Hematopoietic multipotent progenitor cell treated with erythropoietin and hydrocortisone succinate and interleukin-3 and kit ligand, for 8 days (in vitro differentiated cells): ENCODE measurements at places on chromosomes 4 and X.

- DNase-seq, result no peak
Measured at GRCh38 chr4:144711700-144712456, 65.9 kb downstream of the HHIP start.

DNA sequence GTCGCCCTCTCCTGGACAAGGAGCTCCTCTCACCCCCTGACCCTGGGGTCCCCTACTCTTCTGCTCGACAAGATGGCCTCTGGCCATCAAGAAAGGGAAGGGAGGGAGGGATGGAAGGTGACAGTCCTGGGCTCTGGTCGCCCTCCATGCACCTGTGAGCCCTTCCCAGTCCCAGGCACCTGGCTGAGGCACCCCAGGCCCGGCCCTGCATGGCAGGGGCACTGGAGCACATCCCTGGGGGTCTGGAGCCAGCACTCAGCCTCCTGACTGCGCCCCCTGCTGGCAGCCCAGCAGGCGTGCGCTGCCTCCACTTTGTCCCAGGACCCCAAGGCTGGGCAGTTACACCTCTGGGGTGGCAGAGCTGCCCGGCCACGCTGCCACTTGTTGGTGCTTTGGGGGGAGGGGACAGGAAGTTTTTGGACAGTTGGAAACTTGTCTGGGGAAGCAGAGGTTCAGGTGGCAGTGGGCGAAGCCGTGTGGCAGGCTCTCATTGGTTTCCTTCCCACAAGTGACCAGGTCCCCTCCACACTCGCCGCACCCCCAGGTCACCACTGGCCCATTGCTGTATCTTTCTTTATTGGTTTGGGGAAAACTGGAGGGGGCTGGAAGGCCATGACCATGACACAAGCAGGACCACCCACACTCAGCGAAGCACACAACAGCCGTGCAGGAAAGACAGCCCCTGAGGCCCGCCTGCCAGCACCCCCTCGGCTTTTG lies 4.3 kb downstream of the PNCK start:
- peak; percentile 26 for DNase-seq

- no peak for DNase-seq
Measured at GRCh38 chr4:188534917-188535316, 395.7 kb downstream of the TRIML1 start.

DNA sequence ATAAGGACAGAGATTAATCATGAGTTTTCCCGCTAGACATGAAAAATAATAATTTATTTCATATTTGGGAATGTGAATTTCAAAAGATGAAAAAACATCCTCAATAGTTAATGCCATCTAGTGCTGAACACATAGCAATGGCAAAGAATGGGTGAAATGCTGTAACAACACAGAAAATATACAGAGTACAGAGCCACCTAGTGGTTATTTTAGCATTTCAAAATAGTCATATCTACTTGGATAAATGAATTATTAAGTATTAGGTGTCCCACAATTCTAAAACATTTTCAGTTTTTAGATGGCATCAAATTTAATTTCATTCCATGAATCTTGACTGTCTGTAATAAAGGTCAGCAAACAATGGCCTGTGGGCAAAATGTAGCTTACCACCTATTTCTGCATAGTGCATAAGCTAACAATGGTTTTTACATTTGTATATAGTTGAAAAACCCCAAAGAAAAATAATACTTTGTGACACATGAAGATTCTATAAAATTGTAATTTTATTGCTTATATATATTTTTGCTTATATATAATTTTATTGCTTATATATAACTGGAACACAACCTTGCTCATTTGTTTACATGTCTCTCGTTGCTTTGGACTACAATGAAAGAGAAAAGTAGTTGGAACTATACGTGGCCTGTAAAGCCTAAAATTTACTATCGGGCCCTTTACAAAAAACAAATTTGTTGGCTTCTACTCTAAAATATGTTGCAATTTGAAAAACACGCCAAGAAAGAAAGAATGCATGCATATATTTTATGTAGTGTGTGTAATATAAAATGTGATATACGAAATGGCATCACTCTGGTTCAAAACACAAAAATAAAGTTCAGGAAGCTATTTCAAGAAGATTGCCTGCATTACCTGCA lies 99.1 kb upstream of the FAM47C start:
- peak; percentile 46 for DNase-seq

GRCh38 chrX:99398545-99398944 lies 1011.5 kb downstream of the PCDH19 start:
- DNase-seq, result no peak
